ENCODE measurements at places on chromosomes 7 and 10.
A peak's percentile ranks its signal among the peaks of the same experiment; 100 is the strongest.

DNA sequence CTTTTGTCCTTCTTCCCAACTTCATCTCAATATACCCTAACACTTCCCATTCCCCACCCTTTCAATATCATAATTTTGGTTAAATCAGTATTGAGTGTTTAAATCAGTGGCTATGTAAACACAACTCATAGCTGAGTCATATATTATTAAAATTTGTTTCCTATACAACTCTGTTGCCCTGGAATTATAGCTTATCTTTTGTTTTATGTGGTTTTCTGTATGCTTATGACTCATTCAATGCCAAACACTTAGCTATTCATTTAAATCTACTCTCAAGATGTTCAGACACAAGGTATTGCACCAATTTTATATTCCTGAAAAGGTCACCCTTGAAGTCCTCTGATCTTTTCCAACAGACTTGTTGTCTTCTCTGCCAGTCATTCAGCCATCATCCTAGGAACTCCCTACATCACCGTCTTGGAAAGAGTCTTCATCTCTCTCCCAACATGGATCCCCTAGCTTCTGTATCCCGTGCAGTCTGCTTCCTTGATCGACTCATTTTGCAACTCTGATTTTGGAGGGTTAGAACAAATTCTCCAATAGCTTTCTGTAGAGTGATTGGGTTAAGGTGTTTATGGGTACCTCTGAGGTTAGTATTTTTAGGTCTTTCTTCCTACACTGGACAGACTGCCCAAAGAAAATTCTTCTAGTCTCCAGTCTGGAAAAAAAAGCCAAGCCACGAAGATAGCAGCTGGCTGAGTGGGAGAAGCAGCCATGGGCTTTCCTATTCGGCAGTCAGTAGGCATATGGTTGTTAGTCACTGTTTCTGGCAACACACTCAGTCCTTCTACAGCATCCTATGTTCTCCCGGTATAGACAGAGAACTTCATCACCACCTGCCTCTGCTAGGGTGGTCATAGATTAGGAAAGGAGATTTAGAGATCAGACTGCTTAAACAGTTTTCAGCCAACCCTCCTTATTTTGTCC is 102.1 kb downstream of the CRPPA start:
- H3K27ac ChIP-seq: no peak overlapping the region
- no peak for DNase-seq
- H3K27me3 ChIP-seq: no peaks in the 10 kb centered on the region
- H3K4me1 ChIP-seq: no peaks in the 10 kb centered on the region

DNA sequence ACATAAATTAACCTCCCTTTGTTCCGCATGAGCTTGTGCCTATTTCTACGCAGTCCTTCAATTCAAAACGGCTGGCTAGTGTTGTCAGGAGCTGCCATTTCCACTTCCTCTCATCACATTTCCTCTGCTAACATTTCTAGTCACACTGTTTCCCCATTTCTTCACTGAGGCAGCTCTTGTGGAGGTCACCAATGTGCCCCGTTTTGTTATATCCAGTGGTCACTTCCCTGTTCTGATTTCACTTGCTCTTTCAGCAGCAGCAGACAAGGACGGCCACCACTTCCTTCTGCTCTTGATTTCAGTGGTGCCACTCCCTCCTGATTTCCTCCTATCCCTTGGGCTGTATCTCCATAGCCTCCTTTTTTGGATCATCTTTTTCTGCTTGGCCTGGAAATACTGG is 64.8 kb upstream of the SEC61G start:
- peaks cover 36% of the 10 kb centered on the region for H3K27me3 ChIP-seq
- H3K36me3 ChIP-seq: no peaks in the 10 kb centered on the region
- no peak overlapping the region for H3K4me3 ChIP-seq
- no peaks in the 10 kb centered on the region for H3K4me1 ChIP-seq
- H3K27ac ChIP-seq: no peak overlapping the region

DNA sequence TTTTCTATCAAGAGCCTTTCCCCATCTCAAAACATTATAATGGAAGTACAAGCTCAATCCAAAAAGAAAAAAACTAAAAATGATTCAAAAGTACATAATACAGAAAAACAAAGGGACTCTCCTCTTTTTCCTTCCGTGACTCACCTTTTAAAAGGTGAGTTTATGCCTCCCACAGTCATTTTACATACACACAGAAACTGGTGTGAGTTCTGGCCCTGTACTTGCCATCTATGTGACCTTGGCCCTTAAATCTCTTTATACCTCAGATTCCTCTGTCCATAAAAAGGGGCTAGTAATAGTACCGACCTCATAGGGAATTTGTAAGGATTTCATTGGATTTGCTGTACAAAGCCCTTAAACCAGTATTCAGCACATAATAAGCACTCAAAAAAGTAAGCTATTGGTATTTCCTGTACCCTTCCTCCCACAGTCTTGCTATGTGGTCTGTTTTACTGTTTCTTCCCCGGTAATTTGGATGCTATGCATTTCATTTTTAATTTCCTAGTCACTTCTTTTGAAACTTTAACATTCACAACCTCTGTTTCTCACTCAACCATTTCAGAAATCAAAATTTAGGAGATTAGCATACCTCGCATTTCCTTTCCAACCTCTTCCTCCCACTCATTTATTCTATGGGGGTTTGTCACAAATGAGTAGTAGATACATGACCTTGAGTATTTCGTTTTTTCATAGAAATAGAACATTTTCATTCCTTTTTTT is 39.0 kb downstream of the STK17A start:
- H3K27me3 ChIP-seq: no peaks in the 10 kb centered on the region
- peaks cover 33% of the 10 kb centered on the region for H3K36me3 ChIP-seq
- no peak for DNase-seq

- H3K4me3 ChIP-seq: no peak overlapping the region
- peaks cover 5% of the 10 kb centered on the region for H3K27me3 ChIP-seq
- H3K27ac ChIP-seq: no peak overlapping the region
- H3K4me1 ChIP-seq: no peaks in the 10 kb centered on the region
Measured at GRCh38 chr7:1321411-1322239, 89.0 kb downstream of the UNCX start.

- no peak overlapping the region for H3K4me3 ChIP-seq
- H3K4me1 ChIP-seq: peaks cover 12% of the 10 kb centered on the region
- H3K36me3 ChIP-seq: no peaks in the 10 kb centered on the region
- DNase-seq: no peak
- peak overlapping the region; percentile 51 for H3K27ac ChIP-seq
Measured at GRCh38 chr10:17075533-17076359, 53.9 kb downstream of the CUBN start.

DNA sequence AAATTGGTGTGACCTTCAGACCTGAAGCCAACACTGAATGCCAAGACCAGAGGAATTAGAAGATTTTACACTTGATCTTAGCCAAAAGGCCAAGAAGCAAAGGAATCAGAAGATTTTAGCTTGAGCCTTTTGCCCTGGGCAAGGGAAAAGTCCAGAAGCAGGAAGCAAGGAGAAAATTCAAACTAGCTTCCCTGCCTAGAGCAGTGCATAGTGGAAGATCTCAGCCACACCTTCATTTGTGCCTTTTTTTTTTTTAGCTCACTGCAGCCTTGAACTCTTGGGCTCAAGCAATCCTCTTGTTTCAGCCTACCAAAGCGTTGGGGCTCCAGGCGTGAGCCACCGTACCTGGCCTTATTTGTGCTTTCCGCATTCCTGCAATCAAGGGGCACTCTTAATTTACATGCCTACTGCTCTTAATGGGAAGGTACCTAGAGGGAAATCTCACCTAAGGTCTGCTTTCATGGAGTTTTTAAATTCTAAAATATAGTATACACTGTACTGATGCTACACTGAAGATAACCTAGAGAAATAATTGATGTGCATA is 8.3 kb upstream of the PIP4K2A start:
- H3K27ac ChIP-seq: peak overlapping the region; percentile 33
- no peak for DNase-seq
- no peak overlapping the region for H3K4me3 ChIP-seq
- no peaks in the 10 kb centered on the region for H3K4me1 ChIP-seq
- H3K27me3 ChIP-seq: no peaks in the 10 kb centered on the region

Measured in natural killer cell treated with Interleukin-12 subunit alpha and Interleukin-12 subunit beta and Interleukin-15 and Interleukin-18, amount 100 ng/mL, for 72 hours (primary cell).